ENCODE measurements at places on chromosomes 5 and 9.
A peak's percentile ranks its signal among the peaks of the same experiment; 100 is the strongest.

GRCh38 chr9:135299239-135299590, 180.4 kb upstream of the PPP1R26 start:
- no peak for DNase-seq

GRCh38 chr5:88304356-88304755, 35.7 kb upstream of the TMEM161B start:
- DNase-seq, result no peak

- DNase-seq, result no peak
Measured at GRCh38 chr9:85283421-85283820, 458.3 kb downstream of the AGTPBP1 start.

GRCh38 chr9:94772639-94773303, 46.3 kb downstream of the AOPEP start:
- peak; percentile 79 for DNase-seq

GRCh38 chr9:116608064-116608463, 79.0 kb upstream of the TRIM32 start:
- no peak for DNase-seq

- DNase-seq, result no peak
Measured at GRCh38 chr5:5344051-5344571, 78.4 kb upstream of the ICE1 start.

DNA sequence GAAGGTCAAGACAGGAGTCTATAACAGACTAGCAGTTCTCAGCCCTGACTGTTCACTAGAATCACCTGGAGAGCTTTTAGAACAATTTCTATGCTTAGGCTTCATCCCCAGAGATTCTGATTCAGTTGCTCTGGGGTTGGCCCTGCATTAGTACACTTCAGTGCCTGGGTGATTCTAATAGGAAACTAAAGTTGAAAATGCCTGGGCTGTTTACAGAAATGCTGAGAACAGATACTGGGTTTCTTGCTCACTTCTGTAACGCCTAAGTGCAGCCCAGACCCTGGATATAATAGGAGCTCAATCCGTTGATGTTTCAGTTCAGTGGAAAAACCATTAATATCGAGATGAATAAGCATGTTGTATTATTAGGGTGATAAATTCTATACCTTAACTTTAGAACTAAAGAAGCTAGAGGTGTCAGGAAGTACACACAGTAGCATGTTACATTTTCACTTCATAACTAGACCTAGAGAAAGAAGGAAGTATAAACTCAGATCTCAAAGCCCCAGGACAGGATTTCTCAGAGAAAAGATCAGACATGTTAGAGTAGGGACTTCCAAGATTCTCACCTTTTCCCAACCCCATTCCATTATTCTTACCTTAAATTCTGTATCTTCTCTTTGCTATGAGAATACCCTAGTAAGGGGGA, 20.4 kb downstream of the HAVCR2 start:
- no peak for DNase-seq

GRCh38 chr9:129338724-129339430, 160.8 kb upstream of the IER5L start:
- no peak for DNase-seq

DNA sequence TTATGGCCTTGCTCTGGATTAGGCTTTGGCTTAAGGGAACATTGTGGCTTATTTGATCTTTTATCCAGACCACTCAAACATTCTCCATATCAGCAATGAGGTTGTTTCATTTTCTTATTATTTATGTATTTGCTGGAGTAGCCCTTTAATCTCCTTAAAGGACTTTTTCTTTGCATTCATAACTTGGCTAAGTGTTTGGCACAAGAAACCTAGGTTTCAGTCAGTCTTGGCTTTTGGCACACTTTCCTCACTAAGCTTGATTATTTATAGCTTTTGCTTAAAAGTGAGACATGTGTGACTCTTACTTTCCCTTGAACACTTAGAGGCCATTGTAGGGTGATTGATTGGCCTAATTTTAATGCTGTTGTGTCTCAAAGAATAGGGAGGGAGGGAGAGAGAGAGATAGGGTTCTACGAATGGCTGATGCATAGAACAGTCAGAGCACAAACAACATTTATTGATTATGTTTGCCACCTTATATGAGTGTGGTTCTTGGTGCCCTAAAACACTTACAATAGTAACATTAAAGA, 2265.3 kb upstream of the C9orf72 start:
- no peak for DNase-seq

DNA sequence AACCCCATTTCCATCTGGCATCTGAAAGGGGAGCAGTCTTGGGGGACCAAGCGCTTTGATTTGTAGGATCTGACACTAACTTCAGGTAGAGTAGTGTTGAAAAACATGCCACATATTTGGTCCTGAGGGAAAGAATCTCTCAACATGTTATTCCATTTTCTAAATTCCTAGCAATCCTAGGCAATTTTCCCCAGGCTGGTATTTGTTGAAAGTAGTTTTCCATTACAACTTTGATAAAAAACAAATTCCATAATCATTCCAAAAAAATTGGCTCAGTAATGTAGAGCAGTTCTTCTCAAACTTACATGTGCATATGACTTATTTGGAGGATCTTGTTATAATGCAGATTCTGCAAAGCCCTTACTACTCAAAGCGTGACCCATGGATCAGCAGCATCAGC, 477.9 kb downstream of the ACTL7B start:
- no peak for DNase-seq

DNA sequence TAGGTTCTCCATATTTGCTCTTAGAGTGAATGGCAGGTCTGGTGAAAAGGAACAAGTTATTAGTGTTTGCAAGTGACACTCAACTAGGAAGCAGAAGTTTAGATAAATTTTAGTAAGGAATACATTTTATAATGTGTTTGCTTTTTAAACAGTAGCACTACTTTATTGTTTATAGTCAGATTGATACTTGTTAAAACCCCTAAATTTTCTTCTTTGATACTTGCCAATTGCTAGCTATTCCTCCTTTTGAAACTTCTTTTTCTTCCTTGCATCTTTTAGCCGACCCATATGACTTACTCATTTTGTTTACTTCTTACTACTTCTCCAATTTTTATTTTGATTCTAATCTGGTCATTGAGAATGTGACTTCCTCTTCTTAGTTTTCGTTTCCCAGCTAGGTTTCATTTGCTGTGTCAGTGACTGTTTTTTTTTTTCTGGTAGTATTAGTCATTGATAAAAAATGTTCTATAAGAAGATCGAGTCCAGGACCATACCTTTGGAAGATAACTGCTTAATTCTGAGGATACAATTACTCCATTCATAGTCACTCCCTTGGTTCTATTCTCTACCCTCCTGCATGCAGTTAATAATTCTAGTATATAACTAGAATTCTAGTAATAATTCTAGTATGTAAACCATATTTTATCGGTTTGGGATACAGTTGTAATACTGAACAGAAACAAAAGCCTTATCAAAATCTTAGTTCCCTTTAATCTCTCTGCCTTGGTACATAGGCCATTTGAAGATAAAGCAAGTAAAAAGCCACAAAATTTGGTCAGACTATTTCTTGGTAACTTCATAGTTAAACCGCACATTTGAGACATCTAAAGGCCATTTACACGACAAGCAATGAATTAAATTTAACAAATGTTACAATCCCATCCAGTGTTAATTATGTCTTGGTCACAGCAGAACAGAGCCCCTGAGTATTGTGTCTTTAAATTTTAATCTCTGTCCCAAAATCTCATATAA, 2.8 kb upstream of the RICTOR start:
- peak; percentile 44 for DNase-seq

- peak; percentile 65 for DNase-seq
Measured at GRCh38 chr5:142753116-142753631, 17.0 kb upstream of the ARHGAP26 start.

DNA sequence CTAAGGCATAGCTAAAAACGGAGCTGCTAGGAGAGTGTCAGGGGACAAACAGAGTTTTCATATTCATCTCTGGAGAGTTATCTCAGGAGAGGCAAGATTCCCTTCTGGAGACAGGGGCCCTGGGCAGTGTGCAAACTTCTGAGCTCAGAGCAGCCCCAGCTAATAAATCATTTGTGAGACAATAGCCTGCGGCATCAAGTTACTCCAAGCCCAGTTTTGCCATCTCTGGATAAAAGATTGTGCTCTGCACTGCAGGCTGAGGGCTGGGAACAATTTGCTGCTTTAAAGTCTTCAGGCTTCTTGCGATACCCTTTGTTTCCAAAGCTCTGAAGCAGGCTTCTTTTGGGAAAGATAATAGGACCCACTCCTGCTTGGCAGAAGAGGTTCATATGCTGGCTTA, 164.3 kb upstream of the BRINP1 start:
- DNase-seq, result no peak

- DNase-seq, result no peak
Measured at GRCh38 chr9:107486674-107487520, 2.7 kb downstream of the KLF4 start.

- DNase-seq, result no peak
Measured at GRCh38 chr5:23368393-23368792, 139.0 kb upstream of the PRDM9 start.

DNA sequence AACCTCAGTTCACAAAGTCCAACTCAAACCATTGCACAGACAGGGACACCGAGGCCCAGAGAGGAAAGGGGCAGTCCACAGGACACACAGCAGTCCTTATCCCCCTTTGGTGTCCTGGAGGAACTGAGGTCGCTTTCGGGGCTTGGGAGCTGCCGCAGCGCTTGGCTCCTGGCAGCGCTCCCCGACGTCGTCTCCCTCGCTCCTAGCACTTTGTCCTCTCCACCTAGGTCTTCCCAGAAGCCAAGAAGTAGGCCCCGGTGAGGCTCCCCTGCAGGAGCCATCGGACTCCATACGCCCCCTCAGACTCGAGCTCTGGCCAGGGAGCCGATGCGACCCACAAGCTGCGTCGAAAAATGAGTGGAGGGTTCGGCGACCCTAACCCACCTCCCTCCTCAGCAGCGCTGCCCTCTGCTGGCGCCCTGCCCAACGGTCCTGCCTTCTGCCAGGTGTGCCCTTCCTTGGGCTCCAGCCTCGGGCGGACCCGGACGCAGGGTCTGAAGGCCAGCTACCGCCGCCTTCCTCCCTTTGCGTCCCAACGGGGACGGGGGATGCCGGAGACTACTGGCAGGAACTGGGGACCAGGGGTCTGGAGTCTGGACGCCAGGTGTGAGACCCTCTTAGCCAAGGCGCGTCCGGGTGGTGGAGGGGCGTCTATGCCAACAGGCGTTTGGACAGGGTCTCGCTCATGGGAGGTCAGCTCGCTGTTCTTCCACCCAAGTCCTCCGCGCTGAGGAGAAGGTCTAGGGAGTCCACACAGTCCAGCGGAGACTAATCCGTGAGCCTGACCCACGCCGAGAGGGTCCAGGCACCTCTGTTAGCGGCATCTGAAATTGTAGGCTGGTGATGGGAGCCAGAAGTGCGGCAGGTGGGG, 2.1 kb upstream of the PRDM12 start:
- DNase-seq, result no peak

DNA sequence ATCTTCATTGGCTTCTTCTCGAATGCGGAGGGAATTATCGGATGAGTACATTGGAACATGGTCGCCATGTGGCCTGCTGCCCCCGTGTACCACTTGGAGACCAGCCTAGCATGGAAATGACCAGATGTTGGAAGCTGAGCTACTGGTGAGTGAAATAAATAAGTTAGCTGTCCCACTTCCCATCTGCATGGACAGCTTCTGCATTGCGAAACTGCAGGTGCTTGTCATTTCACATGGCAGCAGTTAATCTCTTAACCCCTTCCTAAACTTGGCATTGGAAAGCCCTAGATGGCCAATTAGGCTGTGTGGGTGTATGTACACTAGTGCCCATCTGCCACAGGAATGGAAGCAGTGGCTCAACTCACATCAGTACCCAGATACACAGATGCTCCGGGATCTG, 246.6 kb upstream of the IL12B start:
- DNase-seq, result no peak

GRCh38 chr5:89003563-89004036, 120.6 kb upstream of the MEF2C start:
- no peak for DNase-seq

- no peak for DNase-seq
Measured at GRCh38 chr9:105501414-105501813, 53.6 kb downstream of the FSD1L start.

- no peak for DNase-seq
Measured at GRCh38 chr9:35688558-35689541, 875 bp downstream of the TPM2 start.

GRCh38 chr5:65121880-65122436, 353.2 kb downstream of the CWC27 start:
- DNase-seq, result no peak

DNA sequence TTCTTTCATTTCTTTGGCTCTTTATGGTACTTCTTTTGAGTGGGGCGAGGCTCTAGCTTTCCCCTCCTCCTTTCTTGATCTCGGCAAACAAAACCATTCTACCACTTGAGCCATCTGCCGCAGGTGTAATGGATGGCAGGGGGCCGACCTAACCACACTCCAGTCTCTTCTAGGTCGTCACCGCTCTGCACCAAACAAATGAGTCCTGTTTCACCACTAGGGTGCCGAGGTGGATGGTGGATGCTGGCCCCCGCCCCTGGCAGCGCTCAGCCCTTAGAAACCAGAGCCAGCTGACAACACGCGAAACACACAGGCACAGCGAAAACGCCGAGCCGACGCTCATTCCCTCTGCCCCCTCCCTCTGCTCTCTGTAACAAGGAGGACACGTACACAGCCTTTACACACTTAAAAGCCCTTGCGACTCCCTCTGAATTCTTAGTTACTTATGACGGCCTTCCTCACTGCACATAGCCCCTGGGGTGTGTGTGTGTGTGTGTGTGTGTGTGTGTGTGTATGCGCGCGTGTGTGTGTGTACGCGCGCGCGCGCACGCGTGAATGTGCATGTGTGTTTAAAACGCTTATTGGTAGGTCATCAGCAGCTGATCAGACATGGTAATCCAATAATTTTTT, 199.4 kb downstream of the MEF2C start:
- no peak for DNase-seq

- peak; percentile 47 for DNase-seq
Measured at GRCh38 chr5:148949841-148950470, 112.9 kb downstream of the SH3TC2 start.

- DNase-seq, result no peak
Measured at GRCh38 chr5:145752534-145752933, 82.6 kb downstream of the PRELID2 start.

DNA sequence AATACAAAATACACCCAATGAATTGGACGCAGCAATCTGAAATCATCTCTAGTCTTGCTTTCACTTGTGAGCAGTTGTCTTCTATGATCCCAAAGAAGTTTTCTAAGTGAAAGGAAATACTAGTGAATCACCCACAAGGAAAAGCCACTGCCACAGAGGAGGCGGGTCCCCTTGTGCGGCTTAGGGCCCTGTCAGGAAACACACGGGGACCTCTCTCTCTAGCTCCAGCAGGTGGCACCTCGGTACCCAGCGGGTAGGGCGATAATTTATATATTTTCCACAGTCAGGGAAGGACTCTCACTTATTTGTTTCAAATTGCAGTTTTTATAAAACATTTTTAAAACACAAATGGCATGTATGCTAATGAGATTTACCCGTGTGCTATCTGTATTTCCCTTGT, 417.1 kb downstream of the KDM4C start:
- DNase-seq, result no peak

DNA sequence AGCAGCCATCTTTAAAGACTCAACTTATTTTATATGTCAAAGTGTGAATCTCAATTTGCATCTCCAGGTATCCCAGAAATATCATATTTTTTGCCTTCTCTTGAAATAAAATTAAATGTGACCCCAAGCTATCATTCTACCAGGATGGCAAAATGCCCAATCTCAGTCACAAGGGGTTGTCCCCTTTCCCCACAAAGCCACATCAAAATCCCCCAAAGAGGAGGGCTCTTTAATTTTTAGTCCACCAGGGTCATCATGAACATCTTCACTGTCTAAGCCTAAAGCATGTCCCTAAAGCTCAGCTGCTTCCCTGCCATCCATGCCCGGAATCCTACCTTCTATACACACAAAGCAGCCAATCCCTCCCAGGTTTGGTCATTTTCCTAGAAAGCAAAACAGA, 670.5 kb upstream of the KLF4 start:
- DNase-seq, result no peak

- peak; percentile 87 for DNase-seq
Measured at GRCh38 chr5:137498736-137499505, at the start of gene SPOCK1. Gene SPOCK1 (minus strand): TSS chr5:137499326.
